MV-4-11 (cell line): ENCODE measurements at places on chromosomes 4 and X.
A peak's percentile ranks its signal among the peaks of the same experiment; 100 is the strongest.

DNA sequence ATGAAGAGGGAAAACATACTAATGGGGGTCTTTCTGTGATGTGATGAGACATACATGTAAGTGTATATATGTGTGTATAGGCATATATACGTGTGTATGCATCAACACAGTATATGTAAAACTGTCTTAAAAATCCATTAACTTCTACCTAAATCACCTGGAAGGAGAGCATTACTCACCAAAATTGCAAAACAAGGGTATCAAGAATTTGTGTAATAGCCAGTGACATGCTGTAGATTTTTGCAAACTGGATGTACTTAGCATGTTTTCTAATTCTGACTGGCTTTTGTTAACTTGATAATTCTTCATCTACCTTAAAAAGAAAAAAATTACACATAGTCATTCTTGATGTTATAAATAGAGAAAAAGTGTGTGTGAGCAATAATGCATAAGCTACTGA is 104.7 kb downstream of the PRRG1 start:
- no peak for DNase-seq

DNA sequence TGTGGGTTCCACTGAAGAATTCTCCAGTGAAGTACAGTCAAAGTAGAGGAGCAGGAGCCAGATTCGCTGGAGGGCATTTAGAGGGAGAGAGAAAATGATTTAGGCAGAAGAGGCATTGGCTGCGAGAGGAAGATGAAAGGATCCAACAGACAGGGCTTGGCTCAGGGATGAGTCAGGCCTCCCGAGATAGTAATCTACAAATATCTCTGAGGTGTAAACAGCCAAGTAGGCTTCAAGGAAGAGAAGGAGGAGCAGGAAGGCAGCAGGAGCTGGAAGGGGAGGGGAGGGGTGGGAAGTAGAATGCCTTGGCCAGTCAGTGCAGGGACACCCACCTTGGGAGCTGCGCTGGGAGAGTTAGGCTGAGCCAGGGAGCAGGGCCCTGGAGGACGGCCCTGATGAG is 55.5 kb downstream of the PJA1 start:
- DNase-seq: no peak

DNA sequence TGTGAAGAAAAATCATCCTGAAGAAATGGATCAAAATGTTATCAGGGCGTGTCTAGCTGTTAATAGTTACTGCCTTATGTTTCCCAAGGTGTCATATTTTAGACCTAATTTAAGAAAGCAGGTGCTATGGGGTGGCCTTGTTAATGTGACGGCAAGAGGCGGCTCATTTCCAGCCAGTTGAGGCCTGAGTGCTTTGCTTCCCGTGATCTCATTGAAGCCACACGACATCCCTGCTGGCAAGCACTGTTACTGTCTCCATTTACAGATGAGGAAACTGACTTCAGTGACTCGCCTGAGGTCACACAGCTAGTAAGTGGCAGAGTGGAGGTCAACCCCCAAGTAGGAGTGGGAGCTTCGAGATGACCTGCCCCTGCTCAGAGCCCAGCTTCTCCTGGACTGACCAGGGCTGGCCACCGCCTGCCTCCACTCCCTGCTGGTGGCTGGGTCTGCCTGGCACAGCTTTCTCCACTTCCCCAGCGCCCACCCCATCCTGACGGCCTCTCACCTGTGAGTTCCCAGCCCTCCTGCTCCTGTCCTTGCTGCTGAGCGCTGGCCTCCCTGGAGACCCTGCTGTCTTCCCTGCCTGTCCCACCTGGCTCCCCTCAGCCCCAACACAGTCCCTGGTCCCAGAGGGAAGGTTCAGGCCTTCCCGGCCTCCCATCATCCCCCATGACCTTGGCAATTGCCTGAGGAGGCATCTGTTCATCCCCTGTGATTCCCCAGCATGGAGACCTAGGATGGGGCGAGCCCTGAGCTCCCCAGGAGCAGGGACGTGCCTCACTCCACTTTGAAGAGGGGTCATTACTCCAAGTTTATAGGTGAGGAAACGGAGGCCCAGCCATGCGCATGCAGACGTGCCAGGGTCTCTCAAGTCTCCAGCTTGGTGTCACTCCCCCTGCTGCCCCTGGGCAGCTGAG is 47.7 kb upstream of the SORCS2 start:
- peak; percentile 2 for DNase-seq

- DNase-seq: no peak
Measured at GRCh38 chrX:46575991-46576392, 2.4 kb downstream of the CHST7 start.

DNA sequence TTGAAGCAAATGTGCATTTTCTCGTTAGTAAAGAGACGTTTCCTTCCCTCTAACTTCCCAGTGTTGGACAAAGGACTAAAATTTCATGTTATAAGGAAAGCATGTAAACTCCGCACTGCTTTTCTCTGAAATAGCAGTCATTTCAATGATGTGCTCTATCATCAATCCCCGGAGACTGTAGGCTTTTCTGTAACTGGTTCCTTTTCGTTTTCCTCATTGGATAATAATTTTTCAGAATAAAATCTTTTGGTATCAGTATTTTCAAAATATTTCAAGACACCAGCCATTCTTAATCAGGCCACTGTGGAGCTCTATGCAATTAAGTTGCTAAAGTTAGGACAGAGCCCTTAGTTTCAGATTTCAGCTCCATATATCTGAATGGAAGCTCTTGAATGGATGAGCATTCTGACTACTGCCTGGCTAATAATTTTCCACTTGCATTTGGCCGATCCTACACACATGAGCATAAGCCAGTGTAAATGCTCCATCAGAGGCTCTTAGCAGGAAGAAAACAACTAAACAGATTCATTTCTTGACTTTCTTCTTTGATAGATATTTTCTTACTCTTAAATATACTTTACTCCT is 157.7 kb downstream of the CHIC2 start:
- DNase-seq: no peak

- no peak for DNase-seq
Measured at GRCh38 chrX:53048169-53049126, at the start of gene GPR173. GPR173 (plus strand) TSS chrX:53048789; CDS start chrX:53076622, 27,833 bp downstream.

GRCh38 chrX:56728752-56729151 is 291 bp upstream of the NBDY start:
- DNase-seq: no peak

GRCh38 chr4:174183259-174183658 is 100.2 kb downstream of the FBXO8 start:
- no peak for DNase-seq

GRCh38 chr4:16237715-16238114 is 11.4 kb upstream of the TAPT1 start:
- DNase-seq: peak; percentile 96
